NCI-H69 (cell line): ENCODE measurements at places on chromosomes 1 and 21.
A peak's percentile ranks its signal among the peaks of the same experiment; 100 is the strongest.

DNA sequence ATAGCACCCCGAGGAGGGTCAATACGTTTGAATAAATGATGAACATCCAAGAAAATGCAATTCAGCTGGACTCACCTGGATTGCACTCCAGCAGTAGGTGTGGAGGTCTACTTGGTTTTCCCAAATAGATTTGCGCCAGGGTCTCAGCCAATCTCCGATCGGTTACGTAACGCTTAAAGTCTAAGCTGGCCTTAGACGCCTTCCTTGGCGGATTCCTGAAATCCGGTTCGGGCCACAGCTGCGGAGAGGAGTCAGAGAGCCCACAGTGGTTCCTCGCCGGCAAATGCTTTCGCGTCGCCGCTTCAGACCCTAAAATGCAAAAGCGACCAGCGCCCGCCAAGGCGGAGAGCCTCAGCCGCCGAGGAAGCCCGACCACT, 322 bp downstream of the TFB2M start:
- DNase-seq, result peak; percentile 75

- DNase-seq, result peak; percentile 56
Measured at GRCh38 chr1:203663294-203663693, 36.7 kb downstream of the ATP2B4 start.

DNA sequence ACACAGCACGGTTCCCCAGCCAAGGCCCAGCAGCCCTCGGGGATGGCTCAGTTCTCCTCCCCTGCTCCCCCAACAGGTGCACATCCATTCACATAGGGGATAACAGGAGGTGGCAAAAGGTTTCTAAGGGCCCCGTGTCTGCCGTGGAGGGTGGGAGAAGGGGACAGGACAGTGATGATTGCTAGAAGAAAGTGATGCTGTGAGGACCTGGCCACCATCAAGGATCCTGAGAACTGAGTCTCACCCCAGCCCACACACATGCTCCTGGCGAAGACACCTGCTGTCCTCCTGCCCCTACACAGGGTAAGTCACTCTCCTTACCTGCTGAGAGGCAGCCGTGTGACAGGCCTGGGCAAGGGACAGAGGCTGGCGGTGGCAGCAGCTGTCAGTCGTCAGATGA, 54.5 kb downstream of the GNG4 start:
- no peak for DNase-seq

- no peak for DNase-seq
Measured at GRCh38 chr21:16667395-16667794, 845.4 kb upstream of the CXADR start.

DNA sequence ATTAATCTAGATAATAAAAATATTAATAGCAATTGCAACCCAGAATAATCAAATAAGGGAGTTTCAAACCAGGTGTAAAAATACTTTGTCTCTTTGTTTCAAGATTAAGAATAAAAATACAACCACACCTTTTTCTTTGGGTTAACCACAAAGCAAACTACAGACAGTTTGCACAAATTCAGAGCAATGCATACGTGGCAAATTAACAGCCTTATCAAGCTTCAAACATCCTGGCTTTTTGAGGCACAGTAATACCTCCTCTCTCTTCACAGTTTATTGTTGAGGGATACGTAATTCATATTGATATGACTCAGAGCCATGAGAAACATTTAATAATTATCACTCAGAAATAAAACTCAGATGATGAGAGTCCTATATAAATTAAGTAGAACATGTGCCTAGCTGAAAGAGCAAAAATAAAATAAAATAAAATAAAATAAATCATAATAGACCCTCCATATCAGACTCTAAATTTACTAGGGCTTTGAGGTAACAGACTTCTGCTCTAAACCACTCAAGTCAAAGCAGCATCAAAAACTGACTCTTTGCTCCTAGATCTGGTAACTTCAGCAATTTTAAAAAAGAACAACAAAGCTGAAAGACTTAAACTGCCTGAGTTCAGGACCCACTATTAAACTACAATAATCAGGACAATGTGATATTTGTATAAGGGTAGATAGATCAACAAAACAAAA, 11.4 kb downstream of the EDEM3 start:
- DNase-seq, result peak; percentile 7

GRCh38 chr1:180184041-180184440, 29.4 kb downstream of the QSOX1 start:
- no peak for DNase-seq

- no peak for DNase-seq
Measured at GRCh38 chr1:94672001-94672400, 130.4 kb upstream of the F3 start.

GRCh38 chr1:11602424-11602823, 51.8 kb downstream of the FBXO2 start:
- DNase-seq, result no peak

GRCh38 chr1:28811369-28811765, 603 bp upstream of the OPRD1 start:
- no peak for DNase-seq

DNA sequence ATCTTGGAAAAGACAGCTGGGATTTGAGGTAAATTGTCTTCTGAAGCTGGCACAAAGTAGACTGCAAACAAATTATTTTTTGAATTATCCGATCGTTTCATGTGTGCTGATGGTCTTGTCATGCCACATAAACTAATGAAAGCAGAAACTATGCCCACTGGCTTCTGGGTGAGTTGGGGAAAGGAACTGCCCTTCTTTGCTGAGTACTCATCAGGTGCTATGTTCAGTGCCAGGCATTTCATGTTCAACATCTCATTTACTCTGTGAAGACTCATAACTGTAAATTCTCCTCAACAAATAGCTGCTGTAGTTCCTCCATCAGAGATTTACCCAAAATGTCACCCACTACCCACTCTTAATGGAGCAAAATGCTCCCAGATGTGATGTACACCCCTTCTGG, 1.2 kb downstream of the TRIT1 start:
- no peak for DNase-seq

DNA sequence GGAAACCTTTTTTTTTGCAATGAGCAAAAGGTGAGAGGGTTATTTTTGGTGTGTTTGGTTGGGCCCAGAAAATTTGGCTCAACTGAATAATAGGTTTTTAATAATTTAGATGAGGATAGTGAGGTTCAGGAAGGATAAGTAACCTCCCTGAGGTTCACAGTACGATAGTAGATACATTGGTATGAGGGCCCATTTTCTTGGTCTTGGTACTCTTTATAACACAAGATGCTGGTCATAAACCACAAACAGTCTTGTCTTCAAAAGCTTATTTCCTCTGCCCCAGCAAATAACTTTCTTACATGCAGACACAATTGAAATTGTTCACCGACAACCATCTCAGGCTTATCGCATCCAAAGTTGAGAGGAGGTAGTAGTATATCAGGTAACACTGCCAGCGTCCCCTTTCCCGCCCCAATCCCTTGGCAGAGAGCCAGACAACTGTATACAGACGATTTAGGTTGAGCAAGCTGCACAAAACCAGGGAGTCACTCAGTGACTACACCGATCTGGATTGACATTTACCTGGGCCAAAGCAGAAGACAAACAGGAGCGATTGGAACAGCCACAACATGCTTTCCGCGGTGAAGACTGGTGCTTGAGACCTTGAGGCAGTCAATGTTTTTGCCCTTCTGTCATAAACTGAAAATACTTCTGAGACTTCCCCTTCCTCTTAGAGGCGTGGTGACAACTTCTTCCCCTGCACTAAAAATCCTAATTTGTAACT, at the start of gene SLAMF6:
TSS of gene SLAMF6 (minus strand) at position 634 of the 724 bp plus-strand sequence. CDS start at position 571, 63 bp downstream.
- peak; percentile 8 for DNase-seq

DNA sequence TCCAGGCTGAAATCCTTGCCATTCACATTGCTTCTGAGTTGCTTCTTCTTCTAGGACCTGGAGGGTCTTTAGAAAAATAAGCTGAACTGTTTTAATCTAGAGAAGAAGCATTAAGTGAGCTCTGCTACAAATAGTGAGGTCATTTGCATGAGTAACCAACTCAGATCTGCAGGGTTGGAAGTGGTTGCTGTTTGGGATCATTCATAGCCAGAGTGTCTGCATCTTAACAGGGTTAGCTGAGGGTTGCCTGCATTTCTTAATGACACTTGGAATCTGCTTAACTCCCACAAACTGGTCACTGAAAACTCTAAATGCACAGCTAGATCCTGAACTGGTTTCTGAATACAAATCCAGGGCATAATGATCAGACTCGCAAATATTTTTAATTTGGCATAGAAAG, 9.9 kb downstream of the CNIH3 start:
- no peak for DNase-seq

GRCh38 chr1:66626261-66626660, 92.3 kb downstream of the SGIP1 start:
- DNase-seq, result no peak

- DNase-seq, result no peak
Measured at GRCh38 chr1:100799548-100799947, 80.0 kb downstream of the VCAM1 start.

DNA sequence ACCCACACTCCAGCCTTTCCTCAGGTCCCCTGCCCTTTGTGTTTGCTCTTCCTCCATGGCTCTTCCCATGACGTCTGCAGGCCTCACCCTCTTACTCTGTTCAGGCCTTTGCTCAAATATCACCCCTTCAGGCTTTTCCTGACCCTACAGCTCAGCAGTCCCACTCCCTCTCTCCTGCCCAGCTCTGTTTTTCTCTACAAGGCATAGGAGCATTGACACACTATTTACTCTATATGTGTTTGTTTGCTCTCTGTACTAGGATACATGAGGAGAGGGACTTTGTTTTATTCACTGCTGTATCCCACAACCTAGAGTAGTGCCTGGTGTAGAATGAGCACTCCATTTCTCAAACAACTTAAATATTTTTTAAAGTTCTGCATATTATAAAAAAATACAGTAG, 107.4 kb upstream of the COA6 start:
- peak; percentile 83 for DNase-seq

GRCh38 chr1:203028067-203028783, 1.9 kb downstream of the PPFIA4 start:
- peak; percentile 47 for DNase-seq

DNA sequence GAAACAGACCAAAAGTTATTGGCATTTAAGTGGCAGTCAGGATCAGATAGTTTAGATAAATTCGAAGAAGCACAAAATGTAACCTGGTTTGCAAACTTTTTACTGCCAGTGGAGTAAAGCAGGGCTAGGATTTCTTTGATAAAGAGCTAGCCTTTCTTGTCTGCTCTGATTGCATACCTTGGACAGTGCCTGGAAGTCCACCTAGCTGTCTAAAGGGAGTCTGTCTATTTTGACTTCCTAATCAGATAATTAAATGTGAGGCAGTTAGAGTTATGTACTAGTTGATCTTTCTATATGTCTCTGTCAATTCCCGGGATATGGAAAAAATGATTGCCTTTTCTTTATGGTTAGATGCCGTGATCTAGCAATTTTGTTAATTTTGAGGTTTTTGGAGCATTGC, 4.1 kb downstream of the GPSM2 start:
- no peak for DNase-seq

DNA sequence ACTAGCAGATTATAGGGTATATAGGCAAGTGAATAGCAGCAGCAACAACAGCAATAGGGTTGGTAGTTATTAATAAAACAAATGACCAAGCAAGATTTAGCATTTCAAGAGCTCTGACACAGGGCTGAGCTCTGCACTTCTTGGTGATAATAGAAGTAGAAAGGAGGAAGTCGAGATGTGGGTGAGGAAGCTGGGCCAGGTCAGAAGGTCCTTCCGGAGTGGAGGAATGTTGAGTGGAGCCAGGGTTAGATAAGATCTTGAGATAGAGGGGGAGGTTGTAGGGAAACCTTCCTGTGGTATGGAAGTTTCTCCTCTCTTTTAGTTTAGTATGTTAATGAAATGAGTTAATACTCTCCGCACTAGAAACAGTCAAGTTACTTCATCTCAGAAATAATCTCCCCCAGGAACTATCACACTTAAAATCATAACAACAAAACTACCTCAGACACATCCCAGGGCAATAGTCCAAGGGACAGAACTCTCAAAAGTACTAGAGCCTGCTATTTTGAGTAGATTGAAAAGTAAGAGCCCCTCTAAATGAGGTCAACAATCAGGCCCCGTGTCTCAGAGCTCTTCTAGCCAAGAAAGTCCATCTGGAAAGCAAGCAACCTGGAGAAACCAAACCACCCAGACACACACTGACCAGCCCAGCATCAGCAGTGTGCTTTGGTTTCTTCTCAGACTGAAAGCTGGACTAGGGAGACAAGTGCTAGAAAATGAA, 45.4 kb upstream of the ATP1B1 start:
- no peak for DNase-seq

- DNase-seq, result no peak
Measured at GRCh38 chr1:236207121-236207520, 64.8 kb downstream of the GPR137B start.

- DNase-seq, result peak; percentile 4
Measured at GRCh38 chr1:62301726-62302390, 17.4 kb downstream of the KANK4 start.

DNA sequence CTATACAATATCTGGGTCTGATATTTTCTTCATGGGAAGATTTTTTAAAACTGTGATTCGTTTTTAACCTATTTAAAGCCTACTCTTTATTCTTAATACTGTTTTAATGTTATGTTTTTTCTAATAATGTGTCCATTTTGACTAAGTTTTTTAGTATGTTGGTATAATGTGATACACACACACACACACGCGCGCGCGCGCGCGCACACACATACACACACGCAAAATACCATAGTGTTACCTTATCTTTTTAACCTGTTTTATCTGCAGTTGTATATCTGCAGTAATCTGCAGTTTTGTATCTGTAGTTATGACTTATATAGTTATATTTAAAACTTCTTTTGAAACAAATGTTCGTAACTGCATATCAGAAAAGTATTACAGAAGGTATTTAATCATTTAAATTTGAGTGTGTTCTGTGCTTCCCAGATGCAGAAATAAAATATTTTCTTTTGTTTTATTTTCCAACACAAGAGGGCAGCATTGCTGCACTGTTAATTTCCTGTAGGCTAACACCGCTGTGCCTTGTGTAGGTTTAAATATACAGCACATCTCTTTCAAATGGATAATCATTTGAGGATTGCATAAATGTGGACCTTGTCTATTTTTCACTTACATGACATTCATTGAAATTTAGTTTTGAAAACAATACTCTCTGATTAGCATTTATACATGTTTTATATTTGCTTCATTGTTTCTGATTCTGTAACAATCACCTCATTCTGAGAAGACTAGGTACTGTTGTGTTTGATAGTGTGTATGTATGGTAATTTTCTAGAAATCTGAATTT, 166.1 kb downstream of the PDE4B start:
- DNase-seq, result peak; percentile 25

GRCh38 chr1:83029916-83030315, 969.0 kb downstream of the TTLL7 start:
- no peak for DNase-seq

DNA sequence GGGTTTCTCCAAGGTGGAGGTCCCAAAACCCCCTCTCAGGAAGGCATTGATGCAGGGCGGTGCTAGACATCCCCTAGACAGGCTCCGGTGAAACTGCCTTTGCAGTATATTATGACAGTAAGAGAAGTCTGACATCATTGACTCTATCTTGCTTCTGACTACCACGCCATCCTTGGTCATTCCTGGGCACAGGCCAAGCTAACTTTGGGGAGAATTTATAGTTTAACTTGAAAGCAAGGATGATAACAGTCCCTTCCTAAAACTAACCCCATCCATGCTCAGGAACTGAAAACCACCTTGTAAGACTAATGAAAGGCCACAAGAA, 30.3 kb downstream of the RSPH1 start:
- no peak for DNase-seq

- DNase-seq, result peak; percentile 8
Measured at GRCh38 chr1:223836586-223836985, 9.2 kb downstream of the TP53BP2 start.

GRCh38 chr1:117093091-117093534, 28.4 kb downstream of the TRIM45 start:
- peak; percentile 45 for DNase-seq

- DNase-seq, result no peak
Measured at GRCh38 chr21:46194374-46195334, 10.4 kb upstream of the SPATC1L start.

- peak; percentile 21 for DNase-seq
Measured at GRCh38 chr1:15151377-15151806, 2.2 kb upstream of the TMEM51 start.

- DNase-seq, result no peak
Measured at GRCh38 chr1:184965944-184966860, 8.1 kb downstream of the NIBAN1 start.
